ENCODE measurements at places on chromosomes 4 and X.

GRCh38 chrX:120015145-120016067 lies 62.1 kb downstream of the RHOXF2B start:
- peak; percentile 18 for DNase-seq

DNA sequence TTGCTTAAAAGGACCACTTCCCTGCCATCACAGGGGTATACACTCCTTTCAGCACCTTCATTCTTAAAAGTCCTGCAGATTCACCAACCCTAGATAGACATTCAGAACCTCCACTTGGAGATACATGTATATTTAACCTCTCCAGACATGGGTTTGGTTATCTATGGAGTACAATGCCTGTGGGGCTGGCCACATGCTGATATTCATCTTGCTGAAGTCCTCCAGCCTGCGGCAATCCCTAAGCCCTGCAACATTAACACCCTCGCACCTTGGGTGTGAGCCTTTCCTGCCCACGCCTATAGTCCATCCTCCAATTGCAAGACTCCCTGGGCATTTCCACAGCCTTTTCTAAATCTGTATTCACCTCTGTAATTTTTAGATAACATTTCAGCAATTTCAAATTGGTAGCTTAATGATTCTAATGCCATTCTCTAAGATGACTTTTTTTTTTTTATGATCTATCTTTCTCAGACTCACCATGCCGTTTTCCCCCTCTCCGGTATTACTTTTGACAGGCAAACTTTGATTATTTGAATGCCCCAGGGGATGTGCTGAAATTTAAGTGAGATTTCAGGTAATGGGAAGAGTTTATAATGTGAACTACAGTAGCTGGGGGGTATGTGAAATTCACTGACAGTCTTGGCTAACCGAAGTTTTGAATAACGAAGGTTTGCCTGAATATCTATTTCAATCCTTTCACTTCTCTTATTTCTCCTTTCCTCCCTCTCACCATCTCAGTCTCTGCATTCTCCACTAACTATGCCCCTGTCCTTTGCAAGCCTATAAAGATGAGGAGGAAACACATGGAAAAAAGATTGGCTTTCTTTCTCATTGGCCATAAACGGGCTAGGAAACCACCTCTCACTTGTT lies 24.1 kb downstream of the CCDC149 start:
- no peak for DNase-seq

GRCh38 chr4:110135523-110135922 lies 62.9 kb downstream of the ELOVL6 start:
- DNase-seq, result no peak

GRCh38 chr4:118964891-118965411 lies 76.3 kb downstream of the SYNPO2 start:
- DNase-seq, result no peak

DNA sequence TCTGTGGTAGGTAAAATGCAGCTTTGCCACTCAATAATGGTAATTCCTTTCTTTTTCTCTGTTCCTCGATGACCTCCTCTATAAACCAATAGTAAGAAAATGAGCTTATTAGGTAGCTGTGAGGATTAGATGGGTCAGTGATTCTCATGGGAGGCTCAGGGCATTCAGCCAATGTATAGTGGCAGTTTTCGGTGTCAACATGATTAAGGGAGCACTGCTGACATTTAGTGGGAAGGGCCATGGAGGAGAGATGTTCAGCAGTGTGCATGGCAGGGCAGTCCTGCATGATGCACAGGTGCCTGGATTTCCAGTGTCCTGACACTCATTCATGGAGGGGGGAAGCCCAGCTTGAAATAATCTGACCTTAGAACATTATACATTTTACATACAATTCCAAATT lies 232.8 kb downstream of the PDGFC start:
- no peak for DNase-seq

DNA sequence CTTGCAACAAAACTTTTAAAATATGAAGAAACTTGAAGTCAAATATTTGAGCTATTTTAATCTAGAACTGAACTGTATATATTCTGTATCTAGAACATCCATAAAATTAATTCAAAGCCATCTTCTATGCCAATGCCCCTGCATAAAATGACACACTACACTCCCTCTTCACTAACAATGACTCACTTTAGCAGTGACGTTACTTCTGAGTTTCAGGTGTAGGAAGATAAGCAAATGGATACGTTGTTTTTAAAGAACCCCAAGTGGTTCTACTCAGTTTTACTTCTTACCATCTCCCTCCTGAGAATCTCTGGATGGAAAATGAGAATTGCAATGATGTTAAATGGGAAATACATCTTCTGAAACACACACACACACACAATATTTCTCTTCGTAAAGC lies 45.2 kb downstream of the CXXC4 start:
- DNase-seq, result no peak

DNA sequence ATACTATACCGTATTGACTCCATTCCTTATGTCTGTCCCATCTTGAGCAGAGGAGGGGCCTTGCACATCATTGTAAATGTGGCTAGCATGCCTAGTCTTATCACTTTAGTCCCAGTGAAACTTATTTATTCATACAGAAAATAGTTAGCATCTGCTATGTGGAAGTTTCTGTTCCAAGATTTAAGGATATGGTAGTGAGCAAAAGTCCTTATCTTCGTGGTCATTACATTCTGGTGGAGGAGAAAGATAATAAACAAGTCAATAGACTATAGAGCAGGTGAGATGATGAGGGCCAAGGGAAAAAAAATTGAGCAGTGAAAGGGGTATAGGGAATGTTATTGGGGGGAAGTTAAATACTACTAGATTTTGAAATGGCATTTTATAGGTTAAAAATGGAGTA lies 63.4 kb upstream of the PRRG3 start:
- no peak for DNase-seq

GRCh38 chrX:69968950-69969349 lies 80.8 kb downstream of the AWAT2 start:
- no peak for DNase-seq

DNA sequence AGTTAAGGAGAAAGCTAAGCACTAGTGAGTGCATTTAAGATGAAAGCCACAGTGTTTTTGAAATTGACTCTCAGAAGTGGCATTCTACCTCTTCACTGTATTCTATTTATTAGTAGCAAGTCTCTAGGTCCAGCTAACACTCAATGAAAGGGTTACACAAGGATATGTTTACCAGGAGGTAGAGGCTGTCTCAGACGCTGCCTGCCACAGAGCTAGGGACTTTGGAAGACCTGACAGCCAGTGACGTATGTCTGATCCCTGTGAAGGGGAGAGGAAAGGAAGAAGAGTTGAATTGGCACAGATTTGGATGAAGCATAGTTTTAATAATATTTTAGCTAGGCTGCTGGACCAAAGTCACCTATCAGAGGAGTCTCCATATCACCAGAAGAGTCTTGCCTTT lies 36.5 kb upstream of the KLHL2 start:
- DNase-seq, result no peak

Measured in NCI-H526 (cell line).